ENCODE measurements at places on chromosomes 6 and 20.

DNA sequence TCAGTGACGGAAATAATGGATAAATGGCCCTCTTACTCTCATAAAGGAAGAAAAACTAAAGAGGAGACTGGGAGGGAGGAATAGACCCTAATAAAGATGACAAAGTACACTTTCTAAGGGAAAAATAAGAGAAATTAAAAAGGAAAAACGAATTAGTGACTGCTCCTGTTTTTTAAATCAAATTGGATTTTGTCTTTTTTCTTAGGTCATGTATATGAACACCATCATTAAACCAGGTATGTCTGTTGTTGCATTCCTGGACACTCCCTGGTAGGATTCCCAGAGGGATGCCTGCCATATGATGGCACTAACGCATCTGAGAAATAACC is 59.4 kb upstream of the BTN3A2 start:
- DNase-seq = no peak

- no peak for DNase-seq
Measured at GRCh38 chr20:46291401-46291800, 16.9 kb downstream of the CDH22 start.

DNA sequence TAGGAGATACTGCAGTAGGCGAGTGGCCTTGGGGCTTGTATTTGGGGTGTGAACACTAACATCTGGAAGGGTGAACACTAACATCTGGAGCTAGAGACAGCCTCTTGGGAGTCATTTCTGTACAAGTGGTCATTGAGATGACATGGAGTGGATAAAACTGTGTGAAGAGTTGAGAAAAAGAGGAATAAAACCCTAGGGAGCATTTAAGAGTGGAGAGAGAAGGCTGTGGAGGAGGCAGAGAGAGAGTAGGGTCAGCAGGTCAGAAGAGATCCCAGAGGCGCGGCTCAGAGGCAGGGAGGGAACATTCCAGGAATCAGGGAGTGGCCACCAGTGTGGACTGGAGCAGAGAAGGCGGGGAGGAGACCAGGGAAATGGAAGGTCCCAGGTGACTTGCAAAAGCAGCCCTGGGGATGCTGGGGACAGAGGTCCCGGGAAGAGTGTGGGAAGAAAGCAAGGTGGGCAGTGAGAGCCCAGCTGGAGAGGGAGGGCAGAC is 202.0 kb upstream of the RNF24 start:
- no peak for DNase-seq

DNA sequence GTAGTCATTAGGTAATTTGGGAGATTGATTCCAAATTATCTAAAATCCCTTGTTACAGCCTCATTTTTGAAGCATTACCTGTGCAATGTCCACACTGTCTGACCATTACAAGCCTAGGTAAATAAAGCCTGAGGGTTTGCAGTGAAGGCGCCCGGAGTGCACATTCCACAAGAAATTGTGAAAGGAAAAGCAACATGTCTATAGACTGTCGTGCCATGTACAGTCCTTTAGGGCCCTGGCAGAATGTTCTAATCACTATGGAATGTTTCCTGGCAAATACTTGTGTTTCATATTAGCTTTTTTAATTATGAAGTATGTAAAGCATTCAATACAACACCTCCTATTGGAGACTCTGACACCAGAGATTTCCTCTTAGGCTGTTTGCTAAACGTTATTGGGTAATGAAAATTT is 28.9 kb downstream of the PREP start:
- no peak for DNase-seq

DNA sequence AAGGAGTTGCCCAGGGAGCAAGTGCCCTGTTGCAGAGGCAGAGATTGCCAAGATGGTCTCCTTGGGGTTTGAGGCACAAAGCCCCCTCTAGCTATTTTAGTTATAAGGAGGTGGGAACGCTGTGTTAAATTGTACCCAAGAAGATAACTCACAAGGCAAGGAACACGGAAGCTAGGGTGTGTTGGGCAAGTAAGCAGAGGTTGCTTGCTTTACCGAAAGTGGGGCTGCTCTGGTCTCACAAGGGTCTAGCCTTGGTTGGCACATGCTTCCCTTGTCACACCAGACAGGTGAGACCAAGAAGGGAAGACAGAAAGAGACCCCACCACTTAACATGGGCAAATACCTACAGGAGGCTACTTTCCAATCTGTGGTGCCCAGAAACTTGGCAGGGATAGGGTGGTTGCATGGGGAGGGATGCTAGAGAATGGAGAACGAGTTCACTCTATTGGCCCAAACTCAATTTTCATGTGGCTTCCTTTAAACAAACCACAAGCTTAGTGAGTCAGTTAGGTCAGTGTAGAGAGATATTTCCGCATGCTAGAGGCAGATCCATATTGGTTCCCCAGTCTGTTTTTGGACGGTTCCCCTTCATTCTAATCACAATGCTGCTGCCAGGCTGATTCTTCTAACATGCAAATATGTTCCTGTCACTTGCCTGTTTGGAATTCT is 42.4 kb downstream of the PLAGL1 start:
- no peak for DNase-seq

- DNase-seq = no peak
Measured at GRCh38 chr6:26105842-26106241, 18.6 kb downstream of the HFE start.

- no peak for DNase-seq
Measured at GRCh38 chr6:137811916-137812553, 55.0 kb upstream of the TNFAIP3 start.

Measured in stimulated activated CD4-positive, alpha-beta T cell treated with anti-CD3 and anti-CD28 coated beads, Interleukin-4, amount 100 ng/mL, for 4 hours (primary cell).